ENCODE measurements at places on chromosomes 3 and 15.

DNA sequence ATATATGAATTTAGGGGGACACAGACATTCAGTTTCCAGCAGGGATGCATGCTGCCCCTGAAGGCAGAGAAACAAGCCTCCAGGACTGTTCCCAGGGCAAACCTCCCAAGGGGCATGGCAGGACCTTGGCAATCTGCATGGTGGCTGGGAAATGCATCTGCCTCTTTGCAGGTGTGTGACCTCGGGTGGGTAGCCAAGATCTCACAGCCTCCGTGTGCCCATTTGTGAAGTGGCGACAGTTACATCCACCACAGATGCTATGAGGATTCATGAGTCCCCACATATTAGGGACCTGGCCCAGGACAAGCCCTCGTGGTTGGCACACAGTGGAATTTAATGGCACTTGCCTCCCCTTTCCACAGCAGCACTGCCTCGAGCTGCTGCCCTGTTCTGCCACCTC is 29.9 kb downstream of the SLC28A1 start:
- DNase-seq, result no peak

GRCh38 chr3:157237886-157238285 is 77.9 kb upstream of the CCNL1 start:
- no peak for DNase-seq

- DNase-seq, result no peak
These were observed 151.6 kb downstream of the BBX start for GRCh38 chr3:107674371-107674770.

DNA sequence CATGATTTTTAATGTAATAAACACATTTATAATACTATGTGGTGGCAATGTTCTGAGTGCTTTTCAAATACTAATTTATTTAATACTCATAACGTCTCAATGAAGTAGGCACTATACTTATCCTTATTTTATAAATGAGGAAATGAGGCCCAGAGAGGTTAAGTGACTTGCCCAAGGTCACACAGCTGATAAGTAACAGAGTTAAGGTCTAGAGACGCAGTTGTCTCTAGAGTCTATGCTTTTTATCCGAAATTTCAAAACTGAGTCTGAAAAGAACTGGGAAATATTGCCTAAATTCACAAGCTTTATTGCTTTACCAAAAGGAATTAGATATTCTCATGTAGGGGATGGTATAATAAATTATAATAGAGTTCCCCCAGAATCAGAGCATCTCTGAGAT is 31.4 kb upstream of the MAGEF1 start:
- no peak for DNase-seq

DNA sequence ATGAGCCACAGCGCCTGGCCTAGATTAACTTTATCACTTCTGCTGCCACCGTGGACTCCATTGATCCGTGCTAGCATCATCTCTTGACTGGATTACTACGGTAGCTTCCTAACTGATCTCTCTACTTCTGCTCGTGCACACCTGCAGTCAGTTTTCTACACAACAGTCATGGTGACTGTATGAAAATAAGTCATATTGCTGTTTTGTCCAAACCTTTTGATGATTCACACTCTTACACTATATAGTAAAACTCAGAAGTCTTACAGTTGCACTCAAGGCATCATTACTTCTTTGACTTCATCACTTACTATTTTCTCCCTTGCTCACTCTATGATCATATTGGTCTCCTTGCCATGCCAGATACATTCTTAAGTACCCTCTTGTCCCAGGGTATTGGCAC is 10.1 kb downstream of the PDCD6IP start:
- no peak for DNase-seq
